Camera-type eye (tissue), 1 donor: ENCODE measurements at places on chromosomes 4 and X. TPM values are rescaled to one million over a fixed set of nuclear protein-coding genes. Genes with fewer than 3 reads are reported as not detected.

Gene LINC00632
- total RNA-seq: 131 TPM

Gene PRKG2
- 5.0 TPM for total RNA-seq

Gene CENPE
- 8.0 TPM for total RNA-seq

Gene CDKL5
- total RNA-seq: 25.5 TPM

Gene NDNF
- 104 TPM for total RNA-seq

Gene KCNE5
- 3.9 TPM for total RNA-seq

Gene MGARP
- 98.1 TPM for total RNA-seq

Gene SRPK3
- total RNA-seq: 6.9 TPM

Gene ARHGAP24
- 52.7 TPM for total RNA-seq

Gene FAM149A
- total RNA-seq: 14.5 TPM

Gene CFI
- total RNA-seq: 44.0 TPM

Gene RIPPLY1
- total RNA-seq: not detected

Gene LRIT3
- 5.2 TPM for total RNA-seq

Gene AMOT
- total RNA-seq: 30.5 TPM

Gene FATE1
- not detected for total RNA-seq

Gene PABPC1L2B
- total RNA-seq: 0.38 TPM

Gene SOX3
- 2.1 TPM for total RNA-seq

Gene GAGE12J
- not detected for total RNA-seq

Gene TSR2
- total RNA-seq: 24.8 TPM

Gene ANXA10
- not detected for total RNA-seq

Gene BMP15
- total RNA-seq: 0.33 TPM

Gene FAM9A
- total RNA-seq: not detected

Gene MAGEA3
- total RNA-seq: not detected

Gene C4orf50
- total RNA-seq: 2.0 TPM

Gene HPGDS
- 1.3 TPM for total RNA-seq

Gene HELT
- total RNA-seq: 1.0 TPM

Gene EPGN
- 1.3 TPM for total RNA-seq

Gene INTS6L
- total RNA-seq: 26.5 TPM

Gene PAGE5
- total RNA-seq: not detected

Gene ERAS
- not detected for total RNA-seq

Gene ZDHHC15
- 8.0 TPM for total RNA-seq

Gene QRFPR
- total RNA-seq: 2.5 TPM

Gene PDE6B
- 141 TPM for total RNA-seq

Gene MAMLD1
- 5.6 TPM for total RNA-seq

Gene AFAP1
- 57.6 TPM for total RNA-seq

Gene MAGEA9B
- total RNA-seq: not detected

Gene IDH3G
- total RNA-seq: 54.5 TPM

Gene RAB33A
- 8.0 TPM for total RNA-seq

Gene TEX13D
- total RNA-seq: not detected

Gene TMPRSS11B
- 0.44 TPM for total RNA-seq

Gene COX7B
- total RNA-seq: 320 TPM

Gene SSX3
- not detected for total RNA-seq

Gene FAM236B
- not detected for total RNA-seq

Gene SATL1
- total RNA-seq: 0.82 TPM

Gene MAGEC3
- not detected for total RNA-seq

Gene SERTM2
- total RNA-seq: 2.4 TPM

Gene MAGEB18
- not detected for total RNA-seq

Gene SH3D19
- total RNA-seq: 59.9 TPM

Gene RNF212
- total RNA-seq: 1.6 TPM

Gene PPP4R3C
- not detected for total RNA-seq

Gene YIPF7
- total RNA-seq: 0.44 TPM

Gene USP26
- total RNA-seq: not detected

Gene PAGE4
- not detected for total RNA-seq

Gene RASGEF1B
- 140 TPM for total RNA-seq

Gene MAGEA12
- not detected for total RNA-seq

Gene GPC3
- total RNA-seq: 64.9 TPM

Gene HPSE
- 0.93 TPM for total RNA-seq

Gene SLC26A1
- 0.49 TPM for total RNA-seq

Gene ITGB1BP2
- total RNA-seq: 7.5 TPM

Gene BBS12
- total RNA-seq: 13.9 TPM
